ENCODE measurements at places on chromosomes 11 and 22.

DNA sequence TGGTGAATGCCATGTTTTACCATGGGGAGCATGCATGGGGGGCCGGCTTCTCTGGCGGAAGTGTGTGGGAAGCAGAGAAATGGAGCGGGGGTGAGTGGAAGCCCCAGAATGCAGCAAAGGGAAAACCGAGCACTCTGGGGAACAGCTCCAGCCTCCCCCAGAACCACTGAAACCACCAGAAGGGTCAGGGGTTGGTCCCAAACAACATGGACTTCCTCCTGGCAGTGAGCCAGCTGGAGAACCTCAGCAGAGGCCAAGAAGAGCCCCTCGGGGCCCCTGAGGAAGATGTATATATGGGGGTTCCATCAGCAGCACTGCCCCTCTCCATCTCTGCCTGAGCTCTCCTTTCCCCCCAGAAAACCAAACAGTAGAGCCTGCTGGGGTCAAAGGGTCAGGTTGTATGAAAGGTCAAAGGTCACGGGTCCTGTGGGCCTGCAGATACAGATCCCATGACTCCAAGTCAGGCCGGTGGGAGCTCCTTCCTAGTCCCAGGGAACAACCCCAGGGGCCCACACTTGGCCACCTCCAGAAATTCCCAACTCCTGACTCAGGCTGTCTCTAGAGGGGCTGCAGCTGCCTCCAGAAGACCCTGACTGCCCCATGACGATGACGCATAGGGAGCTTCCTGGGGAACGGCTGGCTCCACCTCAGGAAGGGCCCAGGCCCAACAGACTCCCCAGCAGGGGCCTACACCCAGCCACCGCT lies 48.5 kb upstream of the TIMP3 start:
- DNase-seq, result peak; percentile 70

DNA sequence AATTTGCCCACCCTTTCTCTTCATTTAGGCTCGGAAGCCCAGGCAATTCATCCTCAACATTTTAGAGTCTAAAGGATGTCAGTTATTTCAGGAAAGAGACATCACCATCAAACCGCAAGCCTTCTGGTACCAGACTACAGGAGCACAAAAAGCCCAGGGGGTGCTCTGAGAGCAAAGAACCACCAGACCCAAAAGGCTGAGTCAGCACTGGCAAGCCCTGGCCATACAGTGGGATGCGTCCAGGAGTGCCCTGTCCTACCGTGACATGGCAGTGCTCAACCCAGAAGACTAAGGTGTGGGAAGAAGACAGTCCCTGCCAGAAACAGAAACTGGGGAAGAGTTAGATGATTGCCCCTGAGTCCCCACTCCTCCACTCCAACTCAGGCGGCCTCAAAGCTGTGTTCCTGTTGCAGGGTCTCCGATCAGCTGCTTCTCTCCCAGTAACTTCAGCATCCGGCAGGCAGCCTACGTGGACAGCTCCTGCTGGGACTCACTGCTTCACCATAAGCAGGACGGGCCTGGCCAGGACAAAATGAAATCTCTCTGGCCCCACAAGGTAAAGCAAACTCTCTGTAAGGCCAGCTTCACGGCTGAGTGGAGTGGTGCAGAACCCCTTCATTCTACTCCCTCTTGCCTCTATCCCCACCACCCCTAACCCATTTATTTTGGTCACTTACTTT lies 1.5 kb downstream of the PANX3 start:
- no peak for DNase-seq

DNA sequence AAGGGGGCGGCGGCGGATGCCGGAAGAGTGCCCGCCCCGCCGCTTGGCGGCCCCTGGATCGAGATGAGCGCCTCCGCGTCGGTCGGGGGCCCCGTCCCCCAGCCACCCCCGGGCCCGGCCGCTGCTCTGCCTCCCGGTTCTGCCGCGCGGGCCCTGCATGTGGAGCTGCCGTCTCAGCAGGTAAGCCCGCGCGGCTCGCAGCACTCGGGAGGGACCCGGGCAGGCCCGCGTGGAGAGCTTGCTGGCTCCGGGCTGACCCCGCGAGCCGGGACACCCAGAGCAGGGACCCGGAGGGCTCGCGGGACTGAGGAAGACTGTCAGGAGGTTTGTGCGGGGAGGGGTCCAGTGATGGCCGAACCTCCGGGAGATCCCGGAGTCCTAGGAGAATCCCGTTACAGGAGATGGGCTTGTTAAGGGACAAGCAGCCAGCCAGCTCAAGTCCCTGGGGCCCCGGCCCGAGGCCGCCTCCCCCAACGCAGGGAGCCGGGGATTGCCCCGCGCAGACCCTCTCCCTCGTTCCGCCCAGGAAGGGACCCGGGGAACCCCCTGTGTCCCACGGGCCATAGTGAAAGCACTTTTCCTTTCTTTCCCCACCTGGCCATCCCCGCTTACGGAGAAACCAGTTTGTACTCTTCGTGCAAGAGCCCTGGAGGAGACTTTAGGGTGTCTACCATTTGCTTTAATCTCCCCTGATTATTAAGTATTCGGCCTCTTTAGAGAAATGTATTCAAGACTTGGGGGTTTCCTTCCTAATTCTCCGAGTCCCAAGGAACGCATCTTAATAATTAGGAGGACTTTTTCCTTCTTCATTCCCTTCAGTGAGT lies 547 bp downstream of the UVRAG start:
- DNase-seq, result peak; percentile 47

DNA sequence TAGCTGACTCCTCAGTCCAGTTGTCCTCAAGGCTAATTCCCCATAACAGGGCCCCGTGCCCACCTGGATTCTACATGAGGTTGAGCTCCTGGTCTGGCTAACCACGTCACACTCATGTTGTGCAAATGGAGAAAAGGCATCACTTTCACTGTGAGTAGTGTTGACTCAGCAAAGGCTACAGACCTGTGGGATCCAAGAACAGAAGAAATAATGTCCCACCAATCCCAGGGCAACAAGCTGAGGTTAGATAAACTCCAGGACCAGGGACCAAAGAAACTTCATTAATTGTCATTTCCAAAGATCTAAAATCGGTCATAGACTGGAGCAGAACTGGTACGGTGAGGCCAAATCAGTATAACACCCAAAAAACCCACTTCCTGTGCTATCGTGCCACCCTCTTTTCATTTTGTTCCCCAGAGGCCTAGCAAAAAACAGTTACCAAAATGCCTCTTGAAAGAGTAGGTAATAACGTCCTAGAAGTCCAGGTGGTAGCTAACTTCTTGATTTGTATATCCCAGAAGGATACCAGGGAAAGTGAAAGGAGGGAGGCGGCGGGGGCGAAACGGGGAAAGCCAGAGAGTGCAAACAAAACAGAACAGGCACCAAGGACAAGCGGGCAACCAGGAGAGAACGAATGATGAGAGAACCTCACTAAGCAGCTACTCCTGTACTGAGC lies 1.4 kb downstream of the PCSK7 start:
- no peak for DNase-seq

- peak; percentile 19 for DNase-seq
Observed at GRCh38 chr11:113245216-113245615, 69.2 kb upstream of the TTC12 start.

GRCh38 chr11:94858012-94858705 lies 90.0 kb downstream of the AMOTL1 start:
- DNase-seq, result no peak

- DNase-seq, result no peak
Observed at GRCh38 chr11:76802621-76803020, 19.5 kb downstream of the TSKU start.

- DNase-seq, result no peak
Observed at GRCh38 chr22:32340411-32340810, 17.3 kb upstream of the RFPL3 start.

DNA sequence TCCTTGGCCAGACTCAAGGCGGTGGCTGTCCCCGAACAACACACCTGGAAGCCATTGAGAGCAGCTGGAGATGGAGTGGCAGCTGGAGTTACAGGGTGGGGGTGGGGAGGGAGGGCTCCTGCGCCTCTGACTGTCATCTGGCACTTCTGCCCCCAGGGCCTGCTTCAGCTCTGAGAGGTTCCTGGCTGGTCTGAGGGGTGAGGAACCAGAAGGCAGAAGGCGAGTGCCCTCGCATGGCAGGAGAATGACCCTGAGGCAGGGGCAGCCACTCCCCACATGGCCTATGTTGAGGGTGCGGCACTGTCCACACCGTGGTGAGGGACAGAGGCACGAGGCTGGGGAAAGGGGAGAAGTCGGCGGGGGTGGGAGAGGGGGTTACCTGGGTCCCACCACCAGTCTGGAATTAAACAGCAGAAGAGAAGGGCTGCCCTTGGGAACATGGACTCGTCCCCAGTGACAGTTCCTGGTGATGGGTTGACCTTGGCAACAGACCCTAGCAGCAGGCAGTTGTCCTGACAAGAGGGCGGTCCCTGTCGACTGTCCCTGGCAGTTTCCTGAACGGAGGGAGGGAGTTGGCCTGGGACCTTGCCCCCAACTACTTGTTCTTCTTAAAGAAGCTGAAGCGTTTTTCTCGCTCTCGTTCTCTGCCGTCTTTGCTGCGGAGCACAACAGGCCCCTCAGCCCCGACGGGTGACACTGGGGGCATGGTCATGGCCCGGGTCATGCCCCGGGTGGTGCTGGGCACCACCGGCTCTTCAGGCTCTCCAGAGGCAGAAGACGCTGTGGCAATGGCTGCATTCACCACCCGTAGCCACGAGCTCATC lies 7.8 kb upstream of the RBM4B start:
- DNase-seq, result no peak

GRCh38 chr11:110566577-110566976 lies 136.8 kb downstream of the FDX1 start:
- DNase-seq, result no peak
